ENCODE measurements at places on chromosomes 7 and 10.

GRCh38 chr10:60572511-60573194, 183.0 kb upstream of the ANK3 start:
- DNase-seq = no peak

- no peak for DNase-seq
Measured at GRCh38 chr7:70712942-70713341, 419.0 kb upstream of the GALNT17 start.

- no peak for DNase-seq
Measured at GRCh38 chr7:68613897-68614296, 984.4 kb upstream of the AUTS2 start.

GRCh38 chr7:79453558-79454360, at the start of gene MAGI2:
Gene MAGI2, minus strand, starts transcription at chr7:79453667. Its CDS starts 347 bp downstream, at chr7:79453320.
- no peak for DNase-seq

- no peak for DNase-seq
Measured at GRCh38 chr7:1340031-1340430, 107.4 kb downstream of the UNCX start.

DNA sequence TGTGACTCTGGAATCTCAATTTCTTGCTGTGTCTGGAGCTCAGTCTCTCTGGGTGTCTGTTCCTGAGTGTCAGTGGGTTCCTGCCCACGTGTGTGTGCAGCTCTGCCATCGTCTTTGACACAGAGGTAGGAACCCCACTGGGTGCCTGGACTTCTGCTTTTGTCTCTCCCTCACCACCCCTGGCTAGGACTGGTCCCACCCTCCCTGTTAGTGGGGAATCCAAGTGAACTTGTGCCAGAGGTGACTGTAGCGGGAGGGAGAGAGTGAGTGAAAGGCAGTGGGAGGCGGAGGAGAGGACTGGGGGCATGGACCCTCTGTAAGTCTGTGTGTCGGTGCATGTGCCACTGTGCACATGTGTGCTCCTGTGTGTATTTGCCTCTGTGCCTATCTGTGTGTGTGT, 299.9 kb upstream of the ZMIZ1 start:
- no peak for DNase-seq

DNA sequence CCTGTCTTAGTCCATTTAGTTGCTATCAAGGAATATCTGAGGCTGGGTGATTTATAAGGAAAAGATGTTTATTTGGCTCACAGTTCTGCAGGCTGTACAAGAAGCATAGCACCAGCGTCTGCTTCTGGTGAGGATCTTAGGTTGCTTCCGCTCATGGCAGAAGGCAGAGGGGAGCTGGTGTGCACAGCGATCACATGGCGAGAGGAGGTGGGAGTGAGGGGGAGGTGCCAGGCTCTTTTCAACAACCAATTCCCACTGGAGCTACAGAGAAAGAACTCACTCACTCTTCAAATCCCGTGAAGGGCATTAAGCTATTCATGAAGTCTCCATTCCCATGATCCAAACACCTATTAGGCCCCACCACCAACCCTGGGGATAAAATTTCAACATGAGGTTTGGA, 371.6 kb downstream of the SH2D4B start:
- no peak for DNase-seq

GRCh38 chr10:1766049-1766448, 28.7 kb upstream of the ADARB2 start:
- no peak for DNase-seq

- DNase-seq = no peak
Measured at GRCh38 chr10:43235070-43235900, 31.6 kb downstream of the RASGEF1A start.

- no peak for DNase-seq
Measured at GRCh38 chr7:137160236-137160635, 183.3 kb downstream of the PTN start.

DNA sequence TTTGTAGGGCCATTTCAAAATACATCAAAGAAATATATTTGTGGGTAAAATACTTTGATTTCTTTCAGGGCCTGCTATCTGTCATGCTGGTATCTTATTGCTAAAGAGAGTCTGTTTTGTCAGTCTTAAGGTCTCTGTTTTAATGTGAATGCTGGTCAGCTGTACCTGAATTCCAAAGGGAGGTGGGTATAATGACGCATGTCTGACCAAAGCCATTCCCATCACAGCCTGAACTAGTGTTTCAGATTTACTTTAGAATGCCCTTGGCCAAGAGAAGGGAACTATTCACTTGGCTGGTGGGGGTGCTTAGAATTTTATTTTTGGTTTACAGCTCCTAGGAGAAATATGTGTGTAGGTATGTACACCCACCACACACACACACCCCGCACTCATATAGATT, 30.6 kb upstream of the MYL10 start:
- DNase-seq = no peak

DNA sequence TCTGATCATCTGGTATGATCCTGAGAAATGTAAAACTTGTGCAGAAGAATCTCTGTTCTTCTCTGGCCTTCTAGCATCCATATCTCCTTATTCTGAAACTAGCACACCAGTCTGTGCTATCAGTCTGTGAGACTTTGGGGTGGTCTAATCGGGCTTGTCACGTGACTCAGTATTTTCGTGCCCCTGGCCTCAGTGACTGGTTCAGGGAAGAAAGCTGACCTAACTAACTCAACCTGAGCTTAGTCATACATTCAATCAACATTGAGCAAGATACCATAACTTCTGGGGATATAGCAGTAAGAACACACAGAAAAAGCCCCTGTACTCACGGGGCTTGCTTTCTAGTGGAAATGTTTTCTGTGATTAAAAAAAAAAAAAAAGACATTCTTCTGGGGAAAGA, 109.3 kb downstream of the DKK1 start:
- no peak for DNase-seq

GRCh38 chr7:6487184-6487545, 39.4 kb upstream of the DAGLB start:
- no peak for DNase-seq

GRCh38 chr7:99559175-99559915, 903 bp downstream of the ZNF655 start:
- no peak for DNase-seq

DNA sequence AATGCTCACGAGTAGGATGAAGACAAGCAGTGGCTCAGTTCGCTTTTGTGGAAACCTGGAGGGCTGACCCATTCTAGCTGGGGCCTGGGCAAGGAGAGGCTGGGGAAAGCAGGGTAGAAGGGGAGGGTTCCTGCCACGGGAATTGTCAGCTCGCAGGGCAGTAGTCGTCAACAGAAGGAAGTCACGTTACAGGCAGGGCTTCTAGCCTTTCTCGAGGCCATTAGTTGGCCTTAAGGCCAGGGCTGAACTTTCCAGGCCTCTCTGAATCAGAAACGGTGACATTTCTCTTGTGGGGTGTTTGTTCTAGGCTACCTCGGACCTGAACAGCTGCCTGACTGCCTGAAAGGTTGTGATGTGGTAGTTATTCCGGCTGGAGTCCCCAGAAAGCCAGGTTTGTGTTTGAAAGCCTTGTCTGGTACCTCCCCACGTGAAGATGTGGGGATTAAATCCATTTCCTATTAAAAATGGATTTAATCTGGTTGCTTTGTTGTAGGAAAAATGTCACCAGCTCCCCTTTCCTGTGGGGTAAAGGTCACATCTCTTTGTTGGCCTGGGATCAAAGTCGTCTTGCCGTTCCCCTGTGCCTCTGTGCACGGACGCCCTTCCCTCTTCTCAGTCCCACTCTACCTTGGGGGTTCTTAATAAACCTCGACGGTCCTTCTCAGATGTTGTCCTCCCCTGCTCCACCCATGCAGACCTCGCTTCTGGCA, 9.4 kb downstream of the MDH2 start:
- no peak for DNase-seq

- no peak for DNase-seq
Measured at GRCh38 chr10:67115972-67116371, 190.1 kb downstream of the LRRTM3 start.

- DNase-seq = no peak
Measured at GRCh38 chr7:103538964-103539709, 93.1 kb upstream of the SLC26A5 start.

DNA sequence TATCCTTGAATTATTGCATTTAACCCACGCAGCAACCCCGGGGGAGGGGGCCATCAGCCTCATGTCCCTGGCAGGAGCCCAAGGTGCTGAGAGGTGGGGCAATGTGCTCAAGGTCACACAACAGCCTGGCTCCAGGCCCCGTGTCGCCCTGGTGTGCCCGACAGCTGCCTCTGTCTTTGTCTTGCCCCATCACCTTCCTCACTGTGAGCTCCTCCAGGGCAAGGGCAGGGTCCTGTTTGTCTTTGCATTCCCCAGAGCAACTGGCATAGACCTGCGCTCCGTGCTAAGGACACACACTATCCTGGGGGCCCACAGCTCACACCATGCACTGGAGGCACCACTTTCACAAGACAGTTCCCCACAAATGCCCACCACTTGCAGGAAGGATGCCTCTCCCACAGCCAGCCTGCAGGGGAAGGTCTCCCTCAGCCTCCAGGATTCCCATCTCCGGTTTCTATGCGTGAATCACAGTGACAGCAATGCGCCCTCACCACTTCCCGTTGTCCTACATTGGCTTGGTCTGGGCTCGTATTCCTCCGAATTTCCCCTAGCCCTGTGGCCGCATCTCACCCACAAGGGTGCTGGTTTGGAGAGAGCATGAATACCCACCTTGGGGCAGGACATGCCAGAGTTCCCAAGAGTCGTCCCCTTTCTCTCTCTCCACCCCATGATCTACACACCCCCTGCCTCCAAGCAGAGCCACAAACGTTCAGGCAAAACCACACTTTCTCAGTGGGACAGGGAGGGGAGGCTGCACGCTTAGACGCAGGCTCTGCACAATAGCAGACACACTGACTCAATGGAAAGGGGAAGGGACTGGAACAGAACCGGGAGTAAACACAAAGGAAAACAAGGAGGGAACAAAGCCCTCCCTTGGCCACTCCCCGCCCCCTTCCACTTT, 10.3 kb downstream of the ITPRIP start:
- no peak for DNase-seq

DNA sequence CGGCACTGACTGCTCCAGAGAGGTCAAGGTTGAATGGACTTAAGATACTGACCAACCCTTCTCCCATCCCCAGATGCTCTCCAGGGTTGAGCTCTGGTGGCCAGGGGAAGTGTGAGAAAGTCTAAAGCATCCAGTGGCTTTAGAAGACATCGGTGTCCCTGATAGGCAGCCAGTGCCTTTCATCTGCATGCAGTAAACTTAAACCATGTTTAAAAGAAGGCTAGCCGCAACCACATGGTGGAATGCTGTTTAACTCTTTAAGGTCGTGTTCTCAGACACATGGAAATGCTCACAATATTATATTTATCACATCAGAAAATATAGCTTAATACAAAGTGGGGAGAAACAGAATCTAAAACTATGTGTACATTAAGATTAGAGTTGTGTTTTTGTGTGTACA, 137.0 kb downstream of the CNNM2 start:
- no peak for DNase-seq

- no peak for DNase-seq
Measured at GRCh38 chr10:8225187-8225586, 170.7 kb downstream of the GATA3 start.

GRCh38 chr10:61965703-61966395, 64.3 kb downstream of the ARID5B start:
- DNase-seq = no peak

- DNase-seq = no peak
Measured at GRCh38 chr10:69228151-69228550, 8.0 kb downstream of the HKDC1 start.

GRCh38 chr10:128550045-128550444, 423.8 kb upstream of the MKI67 start:
- no peak for DNase-seq

GRCh38 chr7:30682212-30683083, at the start of gene CRHR2:
Gene CRHR2, minus strand, starts transcription at chr7:30682456. Its CDS starts 176 bp downstream, at chr7:30682280.
- peak; percentile 2 for DNase-seq

DNA sequence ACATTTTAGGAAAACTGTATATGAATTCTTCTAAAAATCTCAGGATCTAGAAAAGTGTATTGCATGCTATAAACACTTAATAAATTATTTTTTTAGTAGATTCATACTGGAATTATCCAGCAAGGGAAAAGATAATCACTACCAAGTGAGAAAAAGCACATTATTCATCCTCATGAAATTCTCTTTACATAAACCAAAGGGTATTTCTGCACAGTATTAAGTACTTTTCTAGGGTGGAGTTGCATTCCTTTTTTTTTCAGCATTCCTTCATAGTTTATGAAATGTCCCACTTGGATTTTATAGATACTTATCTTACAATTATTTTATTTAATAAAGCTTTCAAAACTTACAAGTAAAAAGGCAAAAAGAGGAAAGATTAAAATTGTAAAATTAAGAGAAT, 403.3 kb downstream of the HGF start:
- DNase-seq = no peak

DNA sequence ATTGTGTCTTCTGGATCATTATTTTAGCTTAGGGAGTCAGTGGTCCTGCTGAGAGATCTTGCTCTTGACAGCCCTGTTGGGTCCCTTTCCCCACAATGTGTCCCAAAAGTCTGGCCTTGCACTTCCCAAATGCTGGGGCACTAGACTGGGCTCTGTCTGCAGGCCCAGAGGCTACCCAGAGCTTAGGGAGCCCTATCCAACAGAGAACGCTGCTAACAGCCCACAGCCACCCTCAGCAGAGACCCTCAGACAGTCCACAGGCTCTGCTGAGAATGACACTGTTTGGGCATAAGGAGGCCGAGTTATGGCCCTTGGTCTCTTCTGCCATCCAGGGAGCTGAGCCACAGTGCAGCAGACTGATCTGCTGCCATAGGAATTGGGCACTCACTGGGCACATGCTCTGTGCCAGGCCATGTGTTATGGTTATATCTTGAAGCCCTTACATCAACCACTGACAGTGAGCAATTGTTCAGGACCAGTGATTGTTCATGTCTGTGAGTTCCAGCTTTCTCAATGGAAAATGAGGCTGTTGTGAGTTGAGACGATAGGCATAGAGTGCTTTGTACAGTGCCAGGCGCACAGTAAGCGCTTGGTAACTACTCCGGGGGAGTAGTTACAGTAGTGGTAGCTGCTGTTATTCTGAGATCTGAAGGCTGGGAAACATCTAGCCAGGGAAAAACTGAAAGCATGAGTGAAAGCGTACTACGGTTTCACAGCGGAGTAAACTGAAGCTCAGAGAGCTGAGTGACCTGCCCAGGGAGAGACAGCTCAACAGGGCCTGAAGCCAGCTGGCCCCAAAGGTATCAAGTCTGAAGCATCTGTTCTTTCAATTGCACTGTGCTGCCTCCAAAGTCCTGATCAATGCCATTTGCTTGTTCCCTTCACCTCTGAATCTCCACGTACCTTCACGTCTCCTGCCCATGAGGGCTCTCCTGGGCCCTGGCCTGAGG, 77.6 kb upstream of the PRLHR start:
- no peak for DNase-seq

DNA sequence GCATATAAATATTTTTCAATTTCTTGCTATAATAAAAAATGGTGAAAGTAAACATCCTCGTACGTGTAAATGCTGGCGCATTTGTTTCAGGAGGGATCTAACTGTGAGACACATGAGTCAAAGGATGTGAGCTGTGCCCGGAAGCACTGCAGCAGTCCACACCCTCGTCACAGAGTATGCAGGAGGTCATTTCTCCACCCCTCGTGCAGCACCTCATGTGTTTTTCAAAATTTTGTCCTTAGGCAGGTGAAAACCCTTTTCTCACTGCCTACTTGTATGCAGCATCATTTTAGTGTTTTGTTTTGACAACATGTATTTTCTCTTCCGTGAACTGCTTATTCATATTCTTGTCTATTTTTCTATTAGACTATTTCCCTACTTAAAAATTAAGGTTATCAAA, 162.7 kb downstream of the AVL9 start:
- no peak for DNase-seq
